ENCODE measurements at places on chromosomes 2 and 18. TPM values are rescaled to one million over a fixed set of nuclear protein-coding genes. Genes with fewer than 3 reads are reported as not detected.
A peak's percentile ranks its signal among the peaks of the same experiment; 100 is the strongest.

DNA sequence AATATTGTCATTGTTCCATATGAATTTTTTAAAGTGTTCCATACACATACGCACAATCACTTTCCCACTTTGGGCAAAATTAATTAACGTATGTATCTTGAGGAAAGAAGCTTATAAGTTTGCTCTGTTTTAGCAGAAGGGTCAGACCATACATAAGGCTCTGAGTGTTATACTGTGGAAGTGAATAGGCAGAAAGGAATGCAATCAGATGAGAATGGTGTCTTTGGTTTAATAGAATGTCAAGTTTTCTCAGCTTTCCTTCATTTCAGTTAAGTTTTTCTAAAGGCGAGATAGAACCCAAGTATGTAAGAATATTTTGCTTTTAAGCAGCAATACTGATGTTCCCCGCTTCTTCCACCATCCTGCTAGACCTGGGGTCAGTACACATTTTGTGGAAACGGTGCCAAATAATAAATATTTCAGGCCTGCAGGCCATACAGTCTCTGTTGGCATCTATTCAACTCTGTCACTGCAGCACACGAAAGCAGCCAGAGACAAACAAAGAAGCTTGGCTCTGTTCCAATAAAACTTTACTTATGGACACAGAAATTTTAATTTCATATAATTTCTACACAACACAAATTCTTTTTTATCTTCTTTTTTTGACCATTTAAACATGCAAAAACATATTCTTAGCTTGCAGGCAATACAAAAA, 100.6 kb downstream of the UPP2 start:
- DNase-seq: peak; percentile 66

- DNase-seq: no peak
Measured at GRCh38 chr2:230614913-230615332, 97.7 kb upstream of the CAB39 start.

DNA sequence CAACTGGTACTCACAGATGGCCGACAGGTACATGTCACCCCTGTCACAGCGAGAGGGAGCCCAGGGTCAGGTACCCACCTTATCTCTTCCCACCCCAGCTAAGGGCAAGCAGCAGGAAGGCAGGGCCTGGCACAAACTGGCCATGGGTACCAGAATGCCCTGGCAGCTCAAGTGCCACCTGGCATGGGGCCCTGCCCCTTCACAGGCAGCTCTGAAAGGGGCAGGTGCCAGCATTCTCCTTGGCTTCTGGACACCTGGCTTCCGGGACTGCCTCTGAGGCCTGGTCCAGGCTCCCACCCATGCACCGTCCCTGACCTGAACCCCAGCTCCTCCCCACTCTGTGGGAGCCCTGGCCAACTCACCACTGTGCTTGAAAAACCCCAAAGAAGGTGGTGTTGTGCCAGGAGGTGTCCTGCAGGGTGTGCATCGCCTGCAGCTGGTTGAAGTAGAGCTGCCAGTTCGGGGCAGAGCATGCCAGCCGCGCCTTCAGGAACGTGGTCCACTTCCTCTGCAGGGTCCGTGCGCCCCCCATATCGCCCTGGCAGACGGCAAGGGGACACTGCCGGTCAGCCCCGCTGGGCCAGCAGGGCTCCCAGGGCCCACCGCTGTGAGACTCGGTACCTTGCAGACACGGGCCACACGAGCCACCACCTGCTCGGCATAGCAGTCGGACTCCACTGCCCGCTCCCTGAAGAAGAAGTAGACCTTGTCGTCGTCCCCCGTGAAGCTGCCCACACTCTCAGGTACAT, 5.4 kb downstream of the SEMA4C start:
- DNase-seq: no peak

DNA sequence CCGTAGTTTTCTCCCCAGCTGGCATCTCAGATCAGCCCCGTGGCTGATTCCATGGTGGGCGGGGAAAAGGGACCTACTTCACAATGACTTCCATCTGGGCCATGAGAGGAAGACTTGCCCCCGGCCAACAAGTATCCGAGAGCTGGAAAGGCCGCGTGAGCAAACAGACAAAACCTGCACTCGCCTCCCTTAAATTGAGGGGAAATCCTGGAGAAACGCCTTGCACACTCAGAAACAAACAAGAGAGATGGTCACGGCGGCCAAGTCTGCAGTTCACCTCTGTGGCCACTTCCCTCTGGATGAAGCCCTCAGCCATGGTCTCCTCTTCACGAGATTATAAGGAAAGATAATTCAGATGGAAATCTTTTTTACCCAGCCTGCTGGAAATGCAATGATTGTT, 39.4 kb upstream of the TPO start:
- DNase-seq: no peak

DNA sequence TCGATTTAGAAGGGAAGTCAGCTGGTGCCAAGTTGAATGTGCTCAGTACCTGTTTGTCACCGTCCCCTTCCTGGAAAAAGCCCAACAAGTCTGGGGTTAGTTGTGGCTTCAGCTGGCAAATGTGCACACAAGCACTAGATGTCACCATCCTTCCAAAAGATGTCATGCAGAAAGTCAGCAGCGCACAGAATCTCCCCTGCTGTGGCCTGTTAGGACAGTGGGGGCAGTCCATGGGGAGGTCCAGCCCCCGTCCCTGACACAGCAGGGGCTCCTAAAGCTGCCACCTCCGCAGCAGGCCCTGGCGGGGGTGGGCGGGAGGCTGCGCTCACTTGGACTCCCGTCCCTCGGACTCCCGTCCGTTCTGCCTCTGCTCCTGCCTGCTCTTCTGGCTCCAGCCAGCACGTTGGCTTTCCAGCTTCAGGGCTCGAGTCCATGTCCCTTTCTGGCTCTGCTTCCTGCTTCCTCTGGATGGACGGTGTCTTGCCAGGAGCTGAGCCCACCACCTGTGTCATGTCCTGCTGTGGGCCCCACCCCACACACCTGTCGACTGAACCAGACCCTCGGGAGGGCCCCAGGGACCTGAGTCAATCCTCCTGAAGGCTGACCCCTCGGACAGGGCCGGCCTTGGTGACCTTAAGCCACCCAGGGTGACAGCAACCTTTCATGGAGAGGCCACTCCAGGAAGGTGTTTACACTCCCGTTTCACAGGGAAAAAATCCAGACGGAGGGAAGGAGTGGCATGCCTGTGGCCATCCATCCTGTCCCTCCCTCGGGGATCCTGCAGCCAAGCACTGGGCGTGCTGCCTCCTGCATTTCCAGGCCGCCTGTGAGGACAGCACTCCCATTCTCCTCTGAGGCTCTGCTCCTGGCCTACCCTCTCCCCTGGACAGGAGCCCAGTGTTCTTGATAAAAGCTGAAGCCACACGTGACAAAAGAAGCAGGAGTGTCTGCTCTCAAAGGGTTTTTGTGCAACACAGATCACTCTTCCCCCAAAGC, 8.5 kb downstream of the RAB17 start:
- peak; percentile 88 for DNase-seq

- DNase-seq: no peak
Measured at GRCh38 chr2:60033325-60033724, 520.1 kb downstream of the BCL11A start.

- no peak for DNase-seq
Measured at GRCh38 chr18:48430150-48430549, 21.0 kb upstream of the ZBTB7C start.

Gene AOX1
- 1.9 TPM for total RNA-seq

Gene ROCK1
- total RNA-seq: 25.5 TPM

Gene ERFE
- total RNA-seq: 6.1 TPM
